ENCODE measurements at places on chromosomes 1 and 21.

- no peak for DNase-seq
Observed at GRCh38 chr1:64302194-64302593, 98.8 kb downstream of the UBE2U start.

DNA sequence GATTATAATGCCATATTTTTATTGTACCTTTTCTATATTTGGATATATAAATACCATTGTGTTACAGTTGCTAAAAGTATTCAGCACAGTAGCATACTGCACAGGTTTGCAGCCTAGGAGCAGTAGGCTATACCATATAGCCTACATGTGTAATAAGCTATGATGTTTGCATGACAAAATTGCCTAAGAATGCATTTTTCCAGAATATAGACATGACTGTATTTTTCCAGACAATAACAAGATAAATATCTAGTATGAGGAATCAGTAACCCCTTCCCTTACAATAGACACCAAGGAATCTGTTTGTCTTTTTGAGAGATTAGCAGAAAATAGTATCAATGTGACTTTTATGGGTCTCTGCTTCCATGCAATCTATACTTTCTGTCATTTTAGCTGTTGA is 228.6 kb downstream of the GRIK1 start:
- no peak for DNase-seq

DNA sequence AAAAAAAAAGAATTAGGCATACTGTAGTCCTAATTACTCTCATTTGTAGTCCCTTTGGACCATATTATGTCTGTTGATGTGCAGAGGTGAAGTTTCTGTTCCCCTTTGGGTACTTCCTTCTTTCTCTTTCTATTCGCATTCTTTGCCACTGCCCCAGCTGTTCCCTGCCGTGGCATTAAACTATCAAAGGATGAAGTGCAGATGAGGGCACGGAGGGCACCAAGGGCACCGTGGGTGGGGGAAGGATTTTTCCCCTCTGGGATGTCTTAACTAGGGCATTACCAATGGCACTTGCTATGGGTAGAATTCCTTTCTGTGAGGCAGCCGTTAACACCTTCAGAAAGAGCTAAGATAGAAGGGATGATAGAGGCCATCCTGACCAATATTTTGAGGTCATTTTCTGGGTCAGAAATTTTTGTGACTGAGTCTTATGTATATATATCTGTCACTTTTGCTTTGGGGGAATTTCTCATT is 4.9 kb upstream of the MAPKAPK2 start:
- no peak for DNase-seq

DNA sequence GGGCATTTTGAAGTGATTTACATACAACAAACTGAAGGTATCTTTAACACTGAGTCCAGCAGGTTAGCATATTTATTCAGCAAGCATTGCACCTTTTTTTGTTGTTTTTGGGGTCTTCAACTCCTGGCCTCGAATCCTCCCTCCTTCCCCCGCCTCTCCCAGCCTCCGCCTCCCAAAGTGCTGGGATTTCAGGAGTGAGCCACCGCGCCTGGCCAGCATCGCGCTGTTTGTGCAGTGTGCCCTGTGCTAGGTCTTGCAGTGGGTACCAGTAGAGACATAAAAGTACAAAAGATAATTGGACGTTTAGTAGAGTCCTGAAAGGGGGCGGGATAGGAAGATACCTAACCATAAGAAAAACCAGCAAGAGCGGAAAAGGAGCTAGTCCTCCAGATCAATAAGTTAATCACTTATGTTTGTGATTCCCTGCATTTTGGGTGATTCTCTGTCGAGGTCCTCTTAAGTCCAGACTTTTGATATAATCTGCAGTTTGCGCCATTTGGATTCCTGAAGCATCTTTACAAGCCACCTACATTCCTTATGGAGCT is 111.8 kb downstream of the OSBPL9 start:
- DNase-seq: no peak

DNA sequence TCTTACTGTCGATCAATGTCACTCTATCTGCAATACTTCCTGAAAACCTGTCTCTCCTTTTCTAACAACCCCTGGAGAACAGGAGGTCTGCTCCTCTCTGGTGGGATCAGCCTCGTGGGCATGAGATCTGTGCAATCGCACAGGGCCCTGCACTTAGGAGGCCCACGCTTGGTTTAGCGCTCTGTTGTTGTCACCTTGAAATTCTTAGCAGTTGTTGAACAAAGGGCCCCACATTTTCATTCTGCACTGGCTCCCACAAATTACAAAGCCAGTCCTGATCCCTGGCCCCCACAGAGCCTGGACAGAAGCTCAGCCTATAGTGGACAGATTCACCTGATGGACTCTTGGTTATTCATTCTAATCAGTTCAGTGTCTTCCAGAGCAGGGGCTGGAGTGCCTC is 18.6 kb downstream of the SPOCD1 start:
- DNase-seq: no peak

DNA sequence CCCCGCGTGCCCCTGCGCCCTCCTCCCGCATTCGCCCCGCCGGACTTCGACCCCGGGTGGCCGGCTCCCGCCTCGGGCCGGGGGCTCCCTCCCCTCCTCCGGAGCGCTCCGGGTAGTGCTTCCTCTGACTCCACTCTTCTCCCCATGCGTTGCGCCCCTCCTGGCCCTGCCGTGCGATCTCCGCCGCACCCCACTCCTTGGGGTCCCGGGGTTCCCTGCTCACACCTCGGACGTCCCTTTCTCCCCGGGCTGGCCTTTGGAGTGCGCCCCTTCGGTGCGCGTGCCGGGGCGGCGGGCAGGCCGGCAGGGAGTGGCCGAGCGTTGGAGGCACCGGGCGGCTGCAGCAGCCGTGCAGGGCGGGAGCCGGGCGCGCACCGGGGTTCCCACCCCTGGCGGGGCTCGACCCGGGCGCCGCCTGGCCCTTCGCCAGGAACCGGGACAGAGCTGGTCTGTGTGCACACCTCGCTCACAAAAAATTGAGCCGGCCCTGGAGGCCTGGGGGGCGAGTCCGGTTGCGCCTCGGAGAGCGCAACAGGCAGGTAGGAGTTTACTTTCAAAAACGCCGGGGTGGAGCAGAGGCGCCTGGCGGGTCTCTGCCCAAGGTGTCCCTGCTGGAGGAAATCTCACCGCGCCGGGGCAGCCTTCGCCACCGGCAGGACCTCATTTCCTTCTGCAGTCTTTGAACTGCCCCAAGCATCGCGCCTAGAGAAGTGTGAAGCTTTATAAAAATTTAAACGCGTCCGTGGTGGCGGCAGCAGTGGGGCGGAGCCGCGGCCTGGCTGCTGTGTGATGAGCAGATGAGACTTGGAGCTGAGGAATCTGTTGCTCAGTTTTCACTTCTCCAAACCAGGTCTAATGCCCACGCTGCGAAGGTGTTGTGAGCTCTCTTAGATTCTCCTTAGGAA is 650 bp downstream of the VANGL1 start:
- DNase-seq: no peak

DNA sequence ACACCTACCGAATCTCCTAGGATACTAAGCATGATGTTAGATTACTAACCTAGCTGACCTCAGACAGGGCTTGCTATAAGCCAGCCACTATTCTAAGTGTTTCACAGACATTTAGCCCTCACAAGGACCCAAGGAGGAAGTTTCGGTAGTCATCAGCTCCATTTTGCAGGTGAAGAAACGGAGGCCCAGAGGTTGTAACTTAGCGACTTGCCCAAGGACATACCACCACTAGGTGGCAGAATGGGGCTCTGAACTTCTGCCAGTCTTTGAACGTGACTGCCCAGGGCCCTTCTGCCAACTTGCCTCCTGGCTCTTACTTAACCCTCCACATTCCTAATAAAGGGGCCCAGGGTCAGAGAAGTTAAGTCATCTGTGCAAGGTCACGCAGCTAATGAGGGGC is 283.5 kb downstream of the C1orf94 start:
- no peak for DNase-seq
